ENCODE measurements at places on chromosomes 4 and X.

DNA sequence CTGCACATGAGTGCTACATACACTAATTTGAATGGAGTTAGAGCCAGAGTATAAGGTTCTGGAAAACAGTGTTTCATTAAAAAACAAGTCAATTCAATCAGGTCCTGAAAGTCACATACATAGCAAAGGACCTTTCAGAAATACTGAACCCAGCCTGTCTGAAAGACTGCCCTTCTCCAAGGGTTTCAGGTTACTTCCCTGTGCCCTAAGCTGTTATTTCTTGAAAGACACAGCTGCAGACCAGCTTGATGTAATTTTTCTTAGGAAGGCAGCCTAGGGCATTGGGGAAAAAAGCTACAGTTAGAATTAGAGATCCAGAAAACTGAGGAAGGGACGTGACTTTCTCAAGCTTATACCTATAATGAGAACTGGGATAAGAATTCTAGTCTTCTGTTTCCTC lies 155.9 kb upstream of the MAOA start:
- no peak for DNase-seq

DNA sequence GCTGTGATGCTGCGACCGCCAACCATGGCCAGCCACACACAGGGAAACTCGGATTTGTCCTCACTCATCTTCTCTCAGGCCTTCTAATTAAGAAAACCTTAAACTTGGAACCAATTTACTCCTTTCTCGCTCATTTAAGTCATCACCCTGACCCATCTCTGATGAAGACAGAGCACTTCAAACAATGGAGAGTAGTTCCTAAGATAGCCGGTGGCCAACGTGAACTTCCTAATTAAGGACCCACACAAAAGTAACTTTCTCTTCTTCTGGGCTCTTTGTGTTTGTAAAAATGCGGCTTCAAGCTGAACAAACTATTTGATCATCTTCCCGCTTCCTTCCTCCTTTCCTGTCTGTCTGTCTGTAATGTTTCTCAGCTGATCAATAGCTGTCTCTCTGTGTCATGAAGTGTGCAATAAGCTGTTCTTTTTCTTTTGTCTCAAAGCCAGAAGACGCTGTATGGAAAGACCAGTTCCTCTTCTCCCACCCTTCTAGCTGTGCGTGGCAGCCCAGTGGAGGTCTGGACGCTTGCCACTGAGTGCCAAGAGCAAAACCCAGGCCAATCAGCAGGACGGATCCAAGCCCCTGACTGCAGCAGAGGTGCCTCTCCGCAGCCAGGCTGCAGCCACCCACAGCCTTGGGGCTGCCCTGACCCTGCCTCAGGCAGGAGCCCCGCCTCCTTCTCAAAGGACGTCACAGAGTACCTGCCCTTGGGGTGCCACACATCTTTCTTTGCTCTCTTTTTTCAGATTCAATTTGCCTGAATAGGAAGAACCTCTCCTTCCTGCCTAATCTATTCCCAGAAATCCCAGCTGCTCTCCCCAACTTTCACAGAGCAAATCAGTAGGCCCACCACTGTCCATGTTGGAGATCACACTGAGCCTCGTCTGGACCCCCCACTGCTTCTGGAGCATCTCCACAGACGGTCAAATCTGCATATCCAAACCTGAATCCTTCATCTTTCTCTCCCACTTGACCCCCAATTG lies 59.3 kb downstream of the MAML3 start:
- DNase-seq = peak; percentile 50

- no peak for DNase-seq
Observed at GRCh38 chr4:7185487-7186030, 6.8 kb upstream of the SORCS2 start.

DNA sequence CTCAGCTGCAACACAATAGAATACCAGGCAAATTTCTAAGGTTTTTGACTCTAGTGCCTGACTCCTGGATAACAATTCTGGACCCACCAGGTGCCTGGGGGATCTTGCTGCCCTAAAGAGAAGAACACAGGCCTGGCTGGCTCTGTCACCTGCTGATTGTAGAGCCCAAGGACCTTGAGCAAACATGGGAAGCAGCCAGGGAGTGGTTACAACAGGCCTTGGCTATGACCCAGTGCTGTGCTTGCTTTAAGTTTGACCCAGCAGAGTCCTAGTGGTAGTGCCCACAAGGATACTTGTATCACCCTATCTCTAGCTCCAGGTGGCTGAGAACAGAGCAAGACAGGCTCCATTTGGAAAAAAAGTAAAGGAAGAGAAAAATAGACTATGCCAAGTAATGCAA lies 176.8 kb upstream of the DCAF12L2 start:
- no peak for DNase-seq

- no peak for DNase-seq
Observed at GRCh38 chr4:60443796-60444195, 756.3 kb upstream of the ADGRL3 start.

GRCh38 chr4:142815834-142816233 lies 30.3 kb downstream of the INPP4B start:
- DNase-seq = no peak

DNA sequence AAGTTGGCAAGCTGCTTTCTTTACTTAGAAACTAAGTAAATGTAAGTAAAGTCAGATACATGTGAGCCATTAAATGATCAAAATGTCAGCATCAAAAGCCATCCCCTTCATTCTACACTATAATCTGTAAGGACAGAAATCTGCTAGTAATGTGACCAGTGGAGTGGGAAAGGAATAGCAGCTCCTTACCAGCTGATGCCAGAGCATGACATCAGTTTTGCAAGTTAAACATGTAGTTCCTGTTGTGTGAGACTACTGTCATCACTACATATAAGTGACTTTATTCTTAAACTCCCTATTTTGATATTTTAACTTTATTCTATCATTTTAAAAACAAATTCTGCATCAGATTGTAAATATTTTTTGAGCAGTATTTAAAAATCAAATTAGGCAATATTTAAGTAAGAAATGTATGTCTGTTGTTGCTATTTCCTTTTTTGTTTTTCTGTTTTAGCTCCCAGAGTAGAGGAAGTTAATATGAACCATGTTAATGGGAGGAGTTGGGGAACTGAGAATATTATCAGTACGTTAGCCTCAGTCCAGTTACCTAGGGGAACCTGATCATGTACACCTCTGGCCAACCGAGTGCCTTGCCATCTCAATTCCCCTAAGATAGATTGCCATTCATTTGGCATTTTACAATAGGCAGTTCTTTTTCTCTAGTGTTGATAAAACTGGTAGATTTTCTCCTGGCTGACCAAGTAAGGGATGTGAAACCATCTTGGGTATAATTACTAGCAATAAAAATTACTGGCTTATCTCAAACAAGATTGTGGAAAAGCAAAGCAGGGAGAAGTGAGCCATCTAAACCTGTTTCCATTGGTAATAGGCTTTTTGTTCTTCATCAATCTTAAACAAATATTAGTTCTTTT lies 34.7 kb downstream of the CCNI start:
- no peak for DNase-seq

- DNase-seq = no peak
Observed at GRCh38 chr4:146978641-146979040, 33.0 kb upstream of the TTC29 start.

DNA sequence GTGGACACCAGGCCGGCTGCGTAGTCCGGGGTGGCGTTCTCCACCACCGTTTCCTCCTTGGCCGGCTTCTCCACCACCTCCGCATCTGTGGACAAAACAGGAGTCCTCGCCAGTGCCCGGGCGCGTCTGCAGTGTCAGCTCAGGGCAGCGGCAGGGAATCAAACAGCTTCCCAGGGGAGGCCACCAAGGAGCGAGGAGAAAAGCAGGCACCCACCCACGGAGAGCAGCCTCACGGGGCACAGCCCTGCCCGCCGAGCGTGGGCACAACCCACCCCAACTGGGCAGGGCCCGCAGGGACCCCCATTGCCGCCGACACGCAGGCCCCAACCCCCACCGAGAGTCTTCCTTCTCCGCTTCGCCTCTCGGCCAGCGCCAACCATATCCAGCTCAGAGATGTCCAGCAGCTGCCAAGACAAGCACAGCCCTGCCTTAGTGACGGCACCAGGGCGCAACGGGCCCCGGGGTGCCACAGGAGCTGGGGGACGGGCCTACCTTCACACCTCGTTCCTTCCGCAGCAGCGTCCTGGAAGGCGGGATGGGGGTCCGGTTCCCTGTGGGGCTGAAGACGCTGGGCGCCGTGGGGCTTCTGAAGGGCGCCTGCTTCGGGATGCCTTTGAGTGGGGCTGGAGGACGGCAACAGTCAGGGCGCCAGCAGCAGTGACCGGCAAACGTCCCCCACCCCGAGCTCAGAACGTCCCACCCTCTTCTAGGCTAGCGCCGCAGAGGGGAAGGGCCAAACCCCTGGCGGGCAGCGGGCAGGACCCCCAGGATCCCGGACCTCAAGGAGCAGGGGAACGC lies 22.8 kb downstream of the NELFA start:
- DNase-seq = no peak

- DNase-seq = no peak
Observed at GRCh38 chr4:109234596-109234995, 67.9 kb downstream of the COL25A1 start.

DNA sequence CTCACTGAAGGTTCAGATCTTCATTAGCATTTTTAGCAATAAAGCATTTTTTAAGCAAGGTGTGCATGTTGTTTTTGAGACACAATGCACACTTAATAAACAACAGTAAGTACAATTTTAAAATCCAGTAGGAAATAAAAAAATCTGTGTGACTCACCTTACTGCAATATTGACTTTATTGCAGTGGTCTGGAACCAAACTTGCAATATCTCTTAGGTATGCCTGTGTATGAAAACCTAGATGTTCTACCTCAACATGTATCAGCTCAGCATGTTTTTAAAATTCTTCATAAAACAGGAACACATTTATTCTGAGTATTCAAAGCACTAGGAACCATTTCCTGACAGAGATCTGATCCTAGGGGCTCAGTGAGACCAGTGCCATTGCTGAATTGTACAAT lies 26.7 kb downstream of the NR0B1 start:
- no peak for DNase-seq

DNA sequence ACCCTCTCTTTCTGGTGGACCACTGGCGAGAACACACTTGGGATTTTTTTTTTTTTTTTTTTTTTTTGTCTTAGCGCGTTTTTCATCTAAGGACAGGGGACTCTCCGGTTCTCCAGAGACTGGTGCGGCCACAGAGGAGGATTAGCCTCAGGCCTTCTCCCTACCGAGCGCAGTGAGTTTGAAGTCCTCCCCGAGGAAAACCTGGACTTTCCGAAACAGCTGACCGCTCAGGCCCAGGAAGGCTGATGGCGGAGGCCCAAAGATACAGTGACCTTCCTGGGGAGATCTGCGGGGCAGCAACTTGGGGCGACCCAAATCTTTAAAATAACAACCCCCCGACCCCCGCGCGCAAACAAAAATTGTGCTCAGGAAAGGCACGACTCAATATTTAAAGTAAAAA lies 9.2 kb downstream of the NKX3-2 start:
- no peak for DNase-seq

DNA sequence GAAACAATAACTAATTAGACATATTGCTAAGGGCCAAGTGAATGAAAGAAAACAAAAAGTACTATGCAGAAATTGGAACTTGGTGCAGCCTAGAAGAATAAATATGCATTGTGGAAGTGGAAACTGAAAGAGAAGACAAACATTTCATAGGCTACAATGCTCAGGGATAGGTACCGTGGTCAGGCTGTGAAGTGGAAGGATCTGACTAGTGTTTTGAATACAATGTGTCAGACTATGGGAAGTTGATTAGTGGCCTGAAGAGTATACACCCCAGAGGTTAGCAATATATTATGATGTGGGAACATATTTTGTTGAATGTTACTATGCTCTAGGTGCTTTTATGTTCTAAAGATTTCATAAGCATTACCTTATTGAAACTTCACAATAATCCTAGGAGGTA lies 36.8 kb downstream of the GPRIN3 start:
- no peak for DNase-seq

DNA sequence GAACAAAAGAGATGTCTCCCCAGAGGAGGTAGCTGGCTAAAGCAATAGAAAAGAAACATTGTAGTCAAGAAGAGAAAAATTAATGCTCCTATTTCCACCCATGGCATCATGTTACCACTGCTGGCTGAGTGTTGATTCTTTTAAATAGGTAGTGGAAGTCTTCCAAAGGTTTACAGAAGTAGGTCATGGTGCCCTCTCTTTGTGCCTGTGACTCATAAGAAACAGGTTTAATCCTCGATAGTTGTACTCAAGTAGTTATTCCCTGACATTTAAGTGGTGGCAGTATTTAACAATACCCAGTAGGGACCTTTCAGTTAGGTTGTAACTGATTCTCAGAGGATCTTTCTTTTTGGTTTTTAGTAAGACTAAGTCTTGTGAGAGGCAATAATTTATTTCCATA lies 247.8 kb downstream of the TEX13A start:
- DNase-seq = no peak

DNA sequence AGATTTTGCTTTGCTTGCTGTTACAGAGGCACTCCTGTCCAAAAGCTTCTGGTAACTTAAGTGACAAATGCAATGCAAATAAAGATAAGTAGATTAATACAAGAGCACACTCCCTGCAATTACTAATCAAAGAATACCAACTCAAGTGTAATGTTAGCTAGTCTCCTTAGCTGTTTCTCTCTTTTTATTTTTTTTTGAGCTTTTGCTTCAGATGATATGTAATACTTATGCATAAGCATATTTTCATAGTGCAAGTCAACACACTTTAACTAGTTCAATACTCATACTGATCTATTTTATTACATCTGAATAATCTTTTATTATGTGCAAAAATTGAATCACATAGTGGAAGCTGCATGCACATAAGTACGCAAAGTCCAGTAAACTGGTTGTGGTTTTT lies 2.7 kb downstream of the SLC7A11 start:
- DNase-seq = no peak

DNA sequence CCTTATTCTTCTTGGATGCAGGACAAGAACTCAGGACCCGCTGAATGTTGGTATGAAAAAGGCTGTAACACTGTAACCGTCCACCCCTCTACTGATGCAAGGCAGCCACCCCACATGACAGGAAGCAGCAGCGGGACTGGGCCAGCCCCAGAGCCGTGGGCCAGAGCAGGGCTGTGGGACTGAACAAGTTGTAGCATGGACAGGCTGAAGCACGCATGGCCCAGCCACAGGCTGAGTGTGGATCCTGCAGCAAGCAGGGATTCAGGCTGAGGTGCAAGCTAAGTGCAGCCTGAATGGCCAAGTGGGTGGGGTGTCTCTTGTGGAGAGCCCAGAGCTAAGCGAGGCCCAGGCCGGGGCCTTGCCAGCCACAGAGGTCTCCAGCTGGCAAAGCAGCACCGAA lies 632.2 kb downstream of the SPOCK3 start:
- DNase-seq = no peak

- no peak for DNase-seq
Observed at GRCh38 chr4:186840222-186840701, 116.6 kb upstream of the FAT1 start.

DNA sequence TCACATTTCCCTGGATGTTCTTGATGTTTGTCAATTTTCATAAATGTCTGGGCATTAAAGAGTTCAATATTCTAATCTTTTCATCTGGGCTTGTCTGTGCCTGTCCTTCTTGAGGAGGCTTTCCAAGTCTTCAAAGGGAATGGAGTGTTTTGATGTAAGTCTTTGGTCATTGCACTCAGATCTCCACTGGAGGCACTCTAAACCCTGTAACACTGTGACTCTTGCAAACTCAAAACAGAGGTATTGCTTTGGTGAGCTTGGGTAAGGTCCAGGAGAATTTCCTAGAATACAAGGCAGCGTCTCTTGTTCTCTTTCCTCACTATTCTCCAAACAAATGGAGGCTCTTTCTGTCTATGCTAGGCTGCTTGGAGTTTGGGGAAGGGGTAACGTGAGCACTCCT lies 1118.1 kb upstream of the PABPC4L start:
- no peak for DNase-seq

All from effector CD4-positive, alpha-beta T cell (primary cell).